ENCODE measurements at places on chromosomes 1 and 21. TPM values are rescaled to one million over a fixed set of nuclear protein-coding genes. Genes with fewer than 3 reads are reported as not detected.

The NCAM2 gene
- 8.2 TPM for total RNA-seq

The MYCL gene
- total RNA-seq: 0.49 TPM

The UBL4B gene
- total RNA-seq: not detected

DNA sequence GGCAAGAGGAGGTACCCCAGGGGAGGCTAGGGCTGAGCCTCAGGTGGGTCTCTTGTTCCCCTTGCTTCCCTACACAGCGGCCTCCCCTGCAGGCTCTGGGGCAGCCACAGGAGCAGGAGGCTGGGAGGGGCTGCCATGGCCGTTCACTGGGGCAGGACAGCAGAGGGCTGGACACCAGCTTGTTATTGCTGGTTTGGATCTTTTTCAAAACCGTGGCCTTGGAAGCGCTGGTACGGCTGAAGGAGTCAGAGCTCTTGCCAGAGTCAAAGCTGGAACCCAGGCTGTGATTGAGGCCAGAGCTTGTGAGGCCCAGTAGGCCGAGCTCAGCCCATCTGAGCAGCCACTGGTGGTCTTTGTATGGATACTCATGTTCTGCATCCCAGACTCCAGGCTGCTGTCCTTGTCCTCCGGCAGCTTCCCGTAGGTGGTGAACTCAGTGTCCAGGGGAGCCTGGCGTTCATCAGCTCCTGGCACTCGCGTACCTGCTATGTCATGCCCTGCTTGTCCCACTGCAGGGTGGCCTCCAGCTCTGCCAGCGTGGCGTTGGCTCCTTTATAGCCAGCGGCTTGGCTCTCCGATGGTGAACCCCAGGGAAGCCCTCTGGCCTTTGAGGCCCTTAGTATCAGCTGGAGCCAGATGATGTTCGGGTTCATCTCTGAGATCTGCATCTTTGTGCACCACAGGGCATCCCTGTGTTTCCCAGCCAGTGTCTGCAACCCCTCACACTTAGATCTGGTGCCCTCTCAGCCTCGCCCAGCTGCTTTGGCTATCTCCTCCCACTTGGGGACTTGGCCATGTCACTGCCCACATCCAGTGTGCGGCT, 40.3 kb upstream of the THEM4 start:
- H3K4me1 ChIP-seq: peaks cover 19% of the 10 kb centered on the region
- H3K27me3 ChIP-seq: no peaks in the 10 kb centered on the region
- no peak for DNase-seq
- no peak overlapping the region for H3K4me3 ChIP-seq
- H3K27ac ChIP-seq: no peak overlapping the region

DNA sequence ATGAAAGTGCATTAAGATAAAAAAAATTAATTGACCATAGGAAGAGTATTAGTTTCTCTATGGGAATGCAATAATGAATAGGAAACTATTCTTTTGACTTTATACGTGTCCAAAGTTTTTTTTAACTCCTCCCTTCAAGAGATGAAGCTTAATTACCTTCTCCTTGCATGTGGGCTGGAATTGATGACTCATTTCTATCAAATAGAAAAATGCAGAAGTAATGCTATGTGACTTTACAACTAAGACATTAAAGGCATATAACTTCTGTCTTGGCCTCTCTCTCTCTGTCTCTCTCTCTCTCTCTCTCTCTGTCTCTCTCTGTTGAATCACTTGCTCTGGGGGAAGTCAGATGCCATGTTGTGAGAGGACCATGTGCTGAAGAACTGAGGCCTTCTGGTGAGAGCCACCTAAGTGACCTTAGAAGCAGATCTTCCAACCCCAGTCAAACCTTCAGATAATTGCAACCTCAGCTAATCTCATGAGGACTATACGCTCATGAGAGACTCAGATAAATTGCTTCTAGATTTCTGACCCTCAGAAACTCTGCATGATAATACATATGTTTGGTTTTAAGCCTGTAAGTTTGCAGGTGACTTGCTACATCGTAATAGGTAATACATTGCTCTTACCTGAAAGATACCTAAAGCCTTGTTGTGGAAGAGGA, 414.2 kb downstream of the KCNT2 start:
- DNase-seq: no peak
- no peak overlapping the region for H3K4me3 ChIP-seq
- no peaks in the 10 kb centered on the region for H3K36me3 ChIP-seq
- no peak overlapping the region for H3K27ac ChIP-seq
- H3K27me3 ChIP-seq: no peaks in the 10 kb centered on the region

DNA sequence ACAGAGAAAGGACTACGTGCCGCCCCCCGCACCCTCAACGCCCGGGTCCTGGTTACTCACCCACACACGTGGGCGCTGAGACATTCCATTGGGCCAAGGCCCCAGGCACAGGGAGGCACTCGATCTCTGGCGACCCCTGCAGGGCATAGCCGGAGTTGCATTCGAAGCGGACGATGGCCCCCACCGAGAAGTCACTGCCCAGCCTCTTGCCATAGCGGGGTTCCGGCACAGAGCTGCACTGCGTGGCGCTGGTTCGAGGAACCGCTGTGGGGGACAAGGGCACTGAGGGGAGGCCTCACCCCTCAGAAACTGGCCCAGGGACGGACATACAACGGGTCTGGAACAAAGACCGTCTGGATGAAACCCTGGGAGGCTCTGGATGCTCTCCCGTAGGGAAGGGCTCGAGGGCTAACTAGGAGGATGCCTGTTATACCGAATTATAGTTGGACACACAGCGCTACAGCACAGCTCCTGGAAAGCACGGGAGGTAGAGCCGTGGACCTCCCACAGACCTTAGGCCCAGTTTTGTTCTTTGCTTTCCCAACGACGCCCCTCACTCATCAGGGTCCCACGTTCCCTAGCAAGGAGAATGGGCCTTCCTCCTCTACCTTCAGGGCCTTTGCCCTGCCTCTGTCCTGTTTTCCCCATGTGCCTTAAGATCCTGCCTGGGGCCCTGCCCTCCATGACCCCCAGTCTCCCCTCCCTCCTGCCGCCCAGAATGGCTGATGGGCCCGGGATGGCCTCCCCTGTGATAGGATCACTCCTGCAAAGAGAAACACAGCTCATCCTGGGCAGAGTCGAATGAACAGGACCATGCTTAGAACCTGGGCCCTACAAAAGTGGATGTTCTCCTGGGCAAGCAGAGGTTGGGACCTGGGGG, 152.8 kb downstream of the ZSCAN20 start:
- H3K27me3 ChIP-seq: peaks cover 22% of the 10 kb centered on the region
- H3K4me3 ChIP-seq: no peak overlapping the region
- H3K4me1 ChIP-seq: no peaks in the 10 kb centered on the region
- H3K27ac ChIP-seq: no peak overlapping the region
- no peaks in the 10 kb centered on the region for H3K36me3 ChIP-seq

GRCh38 chr1:182656842-182657397, 27.5 kb downstream of the RGS8 start:
- H3K36me3 ChIP-seq: no peaks in the 10 kb centered on the region
- no peaks in the 10 kb centered on the region for H3K4me1 ChIP-seq
- no peak overlapping the region for H3K4me3 ChIP-seq
- no peak overlapping the region for H3K27ac ChIP-seq
- no peaks in the 10 kb centered on the region for H3K27me3 ChIP-seq

Data from sigmoid colon (tissue), 7 donors.